Stimulated activated CD8-positive, alpha-beta memory T cell treated with anti-CD3 and anti-CD28 coated beads, Interleukin-15, amount 100 ng/mL, for 24 hours (primary cell): ENCODE measurements at places on chromosomes 16 and 17.

- DNase-seq: no peak
These were observed 66.3 kb upstream of the METRNL start for GRCh38 chr17:83012868-83013778.

- DNase-seq: no peak
These were observed 131.2 kb upstream of the HLF start for GRCh38 chr17:55133583-55133982.

- no peak for DNase-seq
These were observed 45.6 kb upstream of the CLEC18B start for GRCh38 chr16:74466872-74467271.

GRCh38 chr17:63716426-63716825 lies 16.5 kb upstream of the LIMD2 start:
- no peak for DNase-seq

GRCh38 chr17:67712375-67712774 lies 5.4 kb upstream of the NOL11 start:
- no peak for DNase-seq

GRCh38 chr16:77993111-77993985 lies 29.0 kb upstream of the CLEC3A start:
- no peak for DNase-seq

GRCh38 chr16:320206-320605 lies 32.3 kb downstream of the AXIN1 start:
- no peak for DNase-seq

DNA sequence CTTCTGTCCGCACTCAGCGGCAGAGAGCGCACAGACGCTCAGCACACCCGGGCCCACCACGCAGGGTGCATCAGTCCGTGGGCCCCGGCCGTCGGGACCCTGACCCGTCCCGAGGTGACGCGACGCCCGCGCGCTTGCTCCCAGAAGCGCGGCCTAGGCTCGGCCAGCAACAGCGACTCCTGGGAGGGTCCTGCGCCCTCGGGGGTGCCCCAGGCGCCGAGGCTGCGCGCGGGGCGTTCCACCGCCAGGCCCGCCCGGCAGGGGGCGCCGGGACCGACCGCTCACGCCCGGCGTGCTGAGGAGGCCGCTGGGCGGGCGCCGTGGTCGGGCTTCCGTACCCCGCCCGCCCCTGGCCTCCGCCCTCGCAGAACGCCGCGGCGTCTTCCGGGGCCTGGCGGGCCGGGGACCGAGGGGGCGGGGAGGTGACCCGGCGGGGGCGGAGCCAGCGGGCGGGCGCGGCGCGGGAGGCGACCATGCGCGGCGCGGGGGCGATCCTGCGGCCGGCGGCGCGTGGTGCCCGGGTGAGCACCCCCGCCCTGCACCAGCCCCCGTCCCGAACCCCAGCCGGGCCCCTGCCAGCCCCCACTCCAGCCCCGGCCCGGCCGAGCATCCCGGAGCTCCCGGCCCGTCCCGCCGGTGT lies at the start of gene CISD3:
Gene CISD3, plus strand, starts transcription at position 456 of the 640 bp plus-strand sequence. Its CDS starts 18 bp downstream, at position 474.
- peak; percentile 72 for DNase-seq

- DNase-seq: no peak
These were observed 1.7 kb downstream of the TBKBP1 start for GRCh38 chr17:47695429-47696376.

- no peak for DNase-seq
These were observed 15.6 kb downstream of the DUSP14 start for GRCh38 chr17:37505333-37505732.

DNA sequence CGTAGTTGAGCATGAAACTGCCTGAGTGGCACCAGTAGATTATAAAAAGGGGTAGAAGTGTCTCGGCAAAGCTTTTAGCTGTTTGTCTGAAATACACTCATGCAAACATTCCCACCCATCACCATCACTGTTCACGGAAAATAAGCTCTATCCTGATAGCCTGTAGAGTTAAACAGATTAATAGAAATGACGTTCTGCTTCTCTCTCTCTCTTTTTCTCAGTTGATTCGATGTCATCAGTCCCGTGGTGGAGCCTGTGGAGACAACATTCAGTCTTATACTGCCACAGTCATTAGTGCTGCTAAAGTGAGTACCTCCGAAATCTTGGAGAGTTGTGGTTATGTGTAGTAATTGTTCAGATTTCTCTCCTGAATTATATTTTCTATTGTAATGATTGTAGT lies 224.7 kb downstream of the BCAS3 start:
- no peak for DNase-seq

DNA sequence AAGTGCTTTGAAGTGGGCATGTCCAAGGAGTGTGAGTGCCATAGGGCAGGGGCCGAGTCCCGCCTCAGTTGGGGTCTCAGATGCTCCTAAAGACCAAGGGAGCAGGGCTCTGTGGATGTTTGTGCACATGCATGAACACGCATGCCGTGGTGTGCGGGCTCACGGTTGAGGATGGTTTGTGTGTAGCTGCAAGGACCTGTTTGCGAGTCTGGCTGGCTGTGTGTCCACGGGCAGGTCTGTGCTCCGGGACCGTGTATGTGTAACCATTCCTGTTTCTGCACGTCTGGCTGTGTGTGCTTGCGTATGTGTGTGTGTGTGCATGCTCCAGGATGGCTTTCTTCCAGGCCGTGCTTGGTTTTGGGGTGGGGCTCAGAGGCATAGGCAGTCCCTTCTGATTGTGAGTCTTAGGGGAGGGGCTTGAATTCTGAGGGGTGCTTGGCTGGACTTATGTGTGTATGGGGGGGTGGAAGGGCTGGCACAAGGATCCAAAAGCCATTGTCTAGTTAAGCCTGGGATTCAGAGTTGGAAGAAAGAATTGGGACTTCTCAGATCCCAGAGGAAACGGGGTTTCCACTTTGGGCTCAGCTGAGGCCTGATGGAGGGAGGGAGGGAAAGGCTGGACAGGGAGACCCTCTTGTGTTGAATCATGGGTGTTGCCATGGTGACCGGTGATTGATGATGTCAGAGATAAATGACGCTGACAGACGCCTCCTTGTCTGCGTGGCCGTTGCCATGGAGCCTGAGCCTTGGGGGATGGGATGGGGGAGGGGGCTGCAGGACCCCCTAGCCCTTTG lies 14.4 kb downstream of the GJD3 start:
- no peak for DNase-seq
